ENCODE measurements at places on chromosomes 5 and 9.

- DNase-seq: no peak
Observed at GRCh38 chr5:96187309-96188027, 225.8 kb upstream of the ELL2 start.

DNA sequence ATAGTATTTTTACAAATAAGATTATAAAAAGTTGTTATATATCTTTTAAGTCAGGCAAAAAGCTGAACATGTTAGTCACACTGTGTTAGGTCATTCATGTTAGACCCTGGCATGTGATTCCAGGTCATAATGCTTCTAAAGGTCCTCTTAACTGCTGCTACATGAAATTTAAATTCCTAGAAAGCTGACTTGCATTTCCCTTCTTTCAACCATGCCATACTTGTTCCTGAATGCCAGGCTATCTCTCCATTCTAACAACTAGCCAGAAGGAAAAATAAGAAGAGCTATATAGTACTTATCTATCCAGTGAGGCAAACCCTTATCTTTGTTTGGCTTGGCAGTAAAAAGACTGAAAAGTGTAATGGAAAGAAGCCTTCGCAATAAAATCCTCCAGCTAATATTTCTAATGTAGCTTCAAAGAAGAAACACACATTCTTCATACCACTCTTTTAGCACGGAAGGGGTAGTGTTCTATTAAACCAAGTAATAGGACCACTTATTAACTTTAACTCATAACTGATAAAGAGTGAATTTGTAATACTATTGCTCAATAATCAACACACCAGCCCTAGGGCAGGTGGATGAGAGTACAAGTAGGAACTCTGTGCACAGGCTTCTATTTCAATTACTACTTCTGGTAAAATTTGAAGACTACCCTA, 310.2 kb downstream of the PDE4D start:
- no peak for DNase-seq

- DNase-seq: no peak
Observed at GRCh38 chr5:133287500-133287899, 235.7 kb downstream of the HSPA4 start.

- no peak for DNase-seq
Observed at GRCh38 chr9:71814815-71815214, 46.5 kb upstream of the CEMIP2 start.

- no peak for DNase-seq
Observed at GRCh38 chr9:129317179-129318011, 139.3 kb upstream of the IER5L start.
